ENCODE measurements at places on chromosomes 4 and X.

- DNase-seq = no peak
Measured at GRCh38 chrX:25721564-25721963, 416.6 kb upstream of the MAGEB18 start.

- no peak for DNase-seq
Measured at GRCh38 chr4:185225940-185226339, 16.5 kb downstream of the SNX25 start.

DNA sequence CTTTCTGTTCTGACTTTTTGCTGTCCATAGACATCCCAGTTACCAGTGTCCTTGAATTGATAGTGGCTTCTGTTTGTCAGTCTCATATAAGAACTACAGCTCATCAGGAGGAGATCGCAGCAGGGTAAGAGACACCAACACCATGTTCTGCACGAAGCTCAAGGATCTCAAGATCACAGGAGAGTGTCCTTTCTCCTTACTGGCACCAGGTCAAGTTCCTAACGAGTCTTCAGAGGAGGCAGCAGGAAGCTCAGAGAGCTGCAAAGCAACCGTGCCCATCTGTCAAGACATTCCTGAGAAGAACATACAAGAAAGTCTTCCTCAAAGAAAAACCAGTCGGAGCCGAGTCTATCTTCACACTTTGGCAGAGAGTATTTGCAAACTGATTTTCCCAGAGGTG is 30.1 kb downstream of the GUCY1A1 start:
- no peak for DNase-seq

DNA sequence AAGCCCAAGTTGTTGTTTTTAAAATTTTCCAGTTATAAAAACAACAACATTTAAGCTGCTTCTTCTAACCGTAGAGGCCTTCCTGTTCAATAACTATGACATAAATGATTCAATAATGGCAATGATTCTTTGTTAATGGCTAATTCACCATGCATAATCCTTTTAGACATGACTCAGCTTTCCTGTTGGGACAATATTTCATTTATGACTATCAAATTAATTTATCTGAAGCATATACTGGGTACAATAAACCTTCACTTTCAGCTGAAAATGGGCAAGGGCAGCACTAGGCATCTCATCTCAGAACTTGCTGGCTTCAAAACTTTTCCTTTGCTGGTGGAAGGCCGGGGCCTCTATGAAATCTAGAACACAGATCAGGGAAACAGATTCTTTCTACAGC is 38.9 kb downstream of the TBC1D9 start:
- no peak for DNase-seq

DNA sequence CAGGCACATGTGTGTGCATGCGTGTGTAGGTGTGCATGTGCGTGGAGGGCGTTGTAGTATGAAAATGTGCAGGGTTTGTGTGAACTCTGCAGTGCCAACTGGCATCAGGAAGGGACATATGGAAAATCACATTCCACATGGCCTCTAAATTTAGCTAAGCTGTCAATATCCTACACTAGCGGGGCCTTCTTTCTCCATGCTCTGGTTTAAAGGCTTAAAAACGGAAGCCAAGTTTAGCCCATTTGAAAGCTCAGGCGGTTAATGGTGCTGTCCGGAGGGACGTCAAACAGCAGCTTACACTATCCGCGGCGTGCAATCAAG is 144.1 kb upstream of the NOCT start:
- DNase-seq = no peak

GRCh38 chr4:7322166-7322991 is 112.4 kb downstream of the PSAPL1 start:
- DNase-seq = no peak

GRCh38 chr4:145041378-145041777 is 56.6 kb downstream of the ANAPC10 start:
- DNase-seq = no peak

DNA sequence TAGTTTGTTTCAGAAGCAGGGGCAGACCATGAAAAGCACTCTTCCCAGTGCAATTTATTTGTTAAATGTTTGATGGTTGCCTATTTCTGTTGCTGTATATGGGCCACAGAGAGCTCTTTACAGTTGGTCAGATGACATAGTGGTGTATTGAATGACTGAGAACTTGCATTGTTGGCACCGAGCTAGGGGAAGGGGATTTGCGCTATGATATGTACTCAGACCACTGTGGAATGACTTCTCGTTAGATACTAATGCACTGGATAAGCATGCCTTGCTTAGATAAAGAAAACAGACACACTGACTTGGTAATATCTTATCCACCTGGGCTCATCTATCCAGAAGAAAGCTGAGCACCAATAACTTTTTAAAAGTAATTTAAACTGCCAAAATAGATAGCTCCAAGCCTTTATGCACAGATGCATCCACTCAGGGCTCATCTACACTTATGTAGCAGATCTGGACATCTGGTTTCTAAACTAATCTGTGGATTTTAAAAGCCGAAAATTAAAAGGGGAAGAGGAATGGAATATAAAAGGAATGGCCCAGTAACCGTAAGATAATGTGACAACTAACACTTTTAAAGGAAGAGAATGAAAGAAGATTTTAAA is 132.7 kb downstream of the GATB start:
- no peak for DNase-seq

GRCh38 chr4:90099812-90100211 is 27.4 kb upstream of the CCSER1 start:
- DNase-seq = no peak

DNA sequence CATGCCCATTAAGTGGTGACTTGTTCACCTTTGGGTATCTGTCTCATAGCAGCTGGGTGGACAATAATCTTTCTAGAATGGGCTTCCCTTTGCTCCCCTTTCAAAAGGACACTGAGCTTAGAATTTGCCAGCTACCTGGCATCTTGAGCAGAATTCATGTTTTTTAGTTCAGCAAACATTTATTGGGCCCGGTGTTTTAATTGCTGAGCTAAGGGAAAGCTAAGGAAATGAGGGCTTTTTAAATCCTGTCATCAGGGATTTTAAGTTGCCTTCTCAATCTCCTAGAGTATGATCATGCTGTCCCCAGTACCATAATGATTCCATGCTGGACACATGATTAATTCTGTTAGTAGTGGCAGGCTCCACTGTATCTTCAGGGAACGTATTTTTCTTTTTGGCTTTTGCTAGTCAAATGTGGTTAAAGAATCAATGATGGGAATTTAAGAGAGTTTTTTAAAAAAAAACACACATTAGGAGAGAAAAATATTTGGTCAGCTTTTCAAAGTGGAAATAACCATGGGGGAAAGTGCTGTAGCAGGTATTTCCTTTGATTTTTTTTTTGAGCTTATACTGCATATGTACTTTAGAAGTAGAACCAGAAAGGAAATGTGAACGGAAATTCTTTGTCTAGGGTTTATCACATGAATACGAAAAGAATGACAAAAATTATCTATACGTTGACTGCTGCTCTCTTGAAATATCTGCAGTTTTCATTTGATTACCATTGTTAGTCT is 208.9 kb downstream of the CLCN4 start:
- no peak for DNase-seq

DNA sequence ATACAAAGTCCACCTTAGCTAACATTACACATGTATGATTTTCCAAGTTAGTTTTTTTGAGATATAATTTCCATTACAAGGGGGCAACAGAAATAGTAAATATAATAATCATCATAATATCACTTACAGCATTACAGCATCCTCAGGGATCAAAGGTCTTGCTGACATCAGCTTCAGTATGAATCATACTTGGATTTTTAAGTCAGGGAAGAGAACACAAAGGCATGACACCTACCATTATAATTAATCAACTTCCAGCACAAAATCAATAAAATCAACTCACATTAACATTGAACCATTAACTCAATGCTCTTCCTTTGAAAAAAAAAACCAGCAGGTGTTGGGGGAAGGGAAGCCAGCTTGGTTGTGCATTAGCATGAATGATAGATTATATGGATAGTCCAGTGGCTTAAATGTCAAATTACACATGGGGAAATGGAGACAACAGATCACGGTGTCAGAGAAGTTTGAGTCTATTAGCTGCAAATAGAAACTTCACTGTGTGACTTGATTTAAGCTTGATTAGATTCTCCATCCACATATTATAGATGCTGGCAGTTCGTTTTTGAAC is 66.9 kb upstream of the CAPN6 start:
- no peak for DNase-seq

DNA sequence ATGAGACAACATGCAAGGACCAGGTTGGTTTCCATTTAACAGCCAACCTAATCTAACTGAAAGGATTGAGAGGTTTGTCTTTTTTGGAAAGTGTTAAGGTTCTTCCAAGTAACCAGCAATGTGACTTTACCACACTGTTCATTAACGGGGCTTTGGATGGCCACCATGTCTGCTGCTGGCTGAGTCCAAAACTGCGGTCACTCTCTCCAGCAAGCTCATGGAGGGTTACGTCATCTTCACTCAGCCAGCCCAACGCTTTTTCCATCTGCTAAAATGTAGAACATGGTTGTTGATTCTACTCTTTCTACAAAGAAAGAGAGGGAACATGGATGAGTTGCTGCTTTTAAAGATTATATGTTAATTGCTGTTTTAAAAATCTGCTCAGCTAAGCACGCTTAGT is 11.0 kb downstream of the PKD2 start:
- DNase-seq = no peak

DNA sequence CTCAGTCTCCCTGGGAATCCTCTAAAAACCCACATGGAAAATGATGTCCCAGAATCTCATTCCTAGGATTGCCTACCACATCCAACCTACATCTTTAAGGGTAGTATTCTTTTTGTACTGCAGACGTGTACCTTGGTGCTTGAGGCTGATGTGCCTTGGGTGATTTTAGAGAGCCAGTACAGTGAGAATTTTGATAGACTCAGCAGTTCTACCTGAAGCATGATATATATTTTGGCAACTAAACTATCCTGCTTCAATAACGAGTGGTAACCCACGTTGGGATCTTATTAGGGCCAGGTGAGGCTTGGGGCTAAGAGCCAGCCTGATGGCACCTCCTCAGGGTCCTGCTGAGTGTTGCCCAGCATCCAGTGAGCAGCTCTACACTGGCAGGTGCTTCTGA is 140.4 kb downstream of the ZNF518B start:
- DNase-seq = no peak

GRCh38 chr4:174349156-174349555 is 65.4 kb downstream of the CEP44 start:
- DNase-seq = no peak

GRCh38 chr4:3223346-3223745 is 25.6 kb upstream of the MSANTD1 start:
- no peak for DNase-seq

Measured in stimulated activated CD4-positive, alpha-beta T cell treated with anti-CD3 and anti-CD28 coated beads, TNF-alpha, amount 100 ng/mL, for 4 hours (primary cell).